ENCODE measurements at places on chromosomes 11 and 22. TPM values are rescaled to one million over a fixed set of nuclear protein-coding genes. Genes with fewer than 3 reads are reported as not detected.

GRCh38 chr11:30328681-30329080 is 5.8 kb downstream of the ARL14EP start:
- H3K36me3 ChIP-seq, result peaks cover 49% of the 10 kb centered on the region
- H3K4me3 ChIP-seq, result no peak overlapping the region
- H3K27me3 ChIP-seq, result no peaks in the 10 kb centered on the region
- DNase-seq, result no peak
- no peak overlapping the region for H3K27ac ChIP-seq

GRCh38 chr22:41863472-41863871 is 30.6 kb downstream of the SREBF2 start:
- H3K4me1 ChIP-seq, result peaks cover 57% of the 10 kb centered on the region
- H3K27ac ChIP-seq, result no peak overlapping the region
- H3K36me3 ChIP-seq, result peaks cover 14% of the 10 kb centered on the region
- no peak overlapping the region for H3K4me3 ChIP-seq

DNA sequence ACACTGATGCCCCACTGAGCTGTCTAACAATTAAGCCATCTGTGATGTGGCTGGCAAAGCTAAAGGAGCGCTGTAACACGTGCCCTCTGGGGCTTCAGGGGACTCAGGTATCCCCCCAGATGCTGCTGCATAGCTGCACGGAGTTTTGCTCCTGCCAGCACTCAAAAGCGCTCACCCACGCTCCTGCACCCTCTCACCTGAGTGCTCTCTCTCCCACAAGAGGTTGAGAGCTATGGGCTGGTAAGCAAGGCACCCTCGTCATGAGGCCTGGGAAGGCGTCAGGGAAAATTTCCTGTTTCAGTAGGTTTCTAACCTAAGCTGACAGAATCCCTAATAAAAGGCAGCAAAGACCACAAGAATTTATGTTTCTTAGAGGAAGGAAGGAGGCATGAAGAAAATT is 850.3 kb downstream of the OPCML start:
- H3K4me3 ChIP-seq, result no peak overlapping the region
- no peaks in the 10 kb centered on the region for H3K36me3 ChIP-seq
- DNase-seq, result no peak
- no peaks in the 10 kb centered on the region for H3K27me3 ChIP-seq
- no peak overlapping the region for H3K27ac ChIP-seq
- H3K4me1 ChIP-seq, result peaks cover 12% of the 10 kb centered on the region

Gene C11orf91
- 0.27 TPM for total RNA-seq

Gene BLID
- not detected for total RNA-seq

Gene BCO2
- total RNA-seq, result 1.2 TPM

Gene EED
- total RNA-seq, result 50.3 TPM

All from activated CD4-positive, alpha-beta T cell treated with anti-CD3 and anti-CD28 coated beads, Interleukin-2, amount 10 ng/mL, durations not matched to agents 7 days and 5 days (primary cell).